Activated effector memory CD4-positive, alpha-beta T cell treated with anti-CD3 and anti-CD28 coated beads, Interleukin-2, amount 50 U/mL, for 16 hours (primary cell): ENCODE measurements at places on chromosomes 13 and 19.

- peak; percentile 76 for DNase-seq
Measured at GRCh38 chr19:3178973-3179738, 587 bp downstream of the S1PR4 start.

- no peak for DNase-seq
Measured at GRCh38 chr19:2487090-2487489, 11.2 kb downstream of the GADD45B start.

GRCh38 chr19:39701291-39701690 lies 3.0 kb upstream of the LGALS14 start:
- DNase-seq = no peak

- DNase-seq = no peak
Measured at GRCh38 chr19:35807633-35808032, 5.0 kb downstream of the PRODH2 start.

- DNase-seq = no peak
Measured at GRCh38 chr13:46759846-46760245, 37.1 kb downstream of the ESD start.

DNA sequence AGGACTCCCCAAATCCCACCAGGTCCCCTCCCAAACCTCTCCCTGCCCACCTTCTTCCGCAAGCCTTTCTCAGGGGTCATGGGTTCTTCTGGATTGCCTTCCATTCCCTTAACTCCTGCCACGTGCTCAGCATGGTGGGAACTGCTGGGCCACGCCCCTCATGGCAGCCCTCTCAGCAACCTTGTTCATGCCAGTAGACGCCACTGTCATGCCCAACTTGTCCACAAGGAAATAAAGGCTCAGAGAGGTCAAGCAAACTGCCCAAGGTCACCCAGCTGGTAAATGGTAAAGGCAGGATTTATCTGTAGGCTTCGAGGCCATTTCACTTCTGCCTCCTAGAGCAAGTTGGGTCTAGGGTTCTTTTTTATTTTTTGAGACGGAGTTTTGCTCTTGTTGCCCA lies 10.9 kb downstream of the PRAM1 start:
- DNase-seq = no peak

DNA sequence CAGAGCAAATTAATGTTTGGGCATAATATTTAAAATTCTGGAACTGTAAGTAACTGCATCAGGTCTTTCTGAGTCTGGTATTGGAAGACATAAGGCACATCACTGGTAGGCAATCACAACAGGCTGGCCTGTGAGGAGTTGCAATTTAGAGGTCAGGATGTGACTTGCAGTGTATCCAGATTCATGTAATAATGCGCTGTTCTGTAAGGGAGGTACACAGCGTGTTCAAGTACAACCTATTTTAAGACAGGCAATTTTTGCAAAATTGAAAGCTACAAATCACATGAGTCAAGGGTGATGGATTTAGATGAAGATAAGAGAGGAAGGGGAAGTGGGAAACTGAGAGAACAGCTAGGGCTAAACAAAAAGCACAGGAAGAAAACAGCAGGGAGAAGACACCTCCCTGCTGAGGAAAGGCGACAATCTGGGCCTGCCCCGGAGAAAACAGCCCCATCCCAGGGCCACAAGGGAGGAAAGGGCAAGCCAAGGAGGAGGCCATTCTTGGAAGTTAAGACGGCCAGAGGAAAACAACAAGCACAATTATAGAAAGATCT lies 138.1 kb downstream of the LACC1 start:
- DNase-seq = no peak

GRCh38 chr19:16077984-16078758 lies 1.9 kb downstream of the TPM4 start:
- peak; percentile 75 for DNase-seq
